ENCODE measurements at places on chromosomes 12 and 14. TPM values are rescaled to one million over a fixed set of nuclear protein-coding genes. Genes with fewer than 3 reads are reported as not detected.
A peak's percentile ranks its signal among the peaks of the same experiment; 100 is the strongest.

DNA sequence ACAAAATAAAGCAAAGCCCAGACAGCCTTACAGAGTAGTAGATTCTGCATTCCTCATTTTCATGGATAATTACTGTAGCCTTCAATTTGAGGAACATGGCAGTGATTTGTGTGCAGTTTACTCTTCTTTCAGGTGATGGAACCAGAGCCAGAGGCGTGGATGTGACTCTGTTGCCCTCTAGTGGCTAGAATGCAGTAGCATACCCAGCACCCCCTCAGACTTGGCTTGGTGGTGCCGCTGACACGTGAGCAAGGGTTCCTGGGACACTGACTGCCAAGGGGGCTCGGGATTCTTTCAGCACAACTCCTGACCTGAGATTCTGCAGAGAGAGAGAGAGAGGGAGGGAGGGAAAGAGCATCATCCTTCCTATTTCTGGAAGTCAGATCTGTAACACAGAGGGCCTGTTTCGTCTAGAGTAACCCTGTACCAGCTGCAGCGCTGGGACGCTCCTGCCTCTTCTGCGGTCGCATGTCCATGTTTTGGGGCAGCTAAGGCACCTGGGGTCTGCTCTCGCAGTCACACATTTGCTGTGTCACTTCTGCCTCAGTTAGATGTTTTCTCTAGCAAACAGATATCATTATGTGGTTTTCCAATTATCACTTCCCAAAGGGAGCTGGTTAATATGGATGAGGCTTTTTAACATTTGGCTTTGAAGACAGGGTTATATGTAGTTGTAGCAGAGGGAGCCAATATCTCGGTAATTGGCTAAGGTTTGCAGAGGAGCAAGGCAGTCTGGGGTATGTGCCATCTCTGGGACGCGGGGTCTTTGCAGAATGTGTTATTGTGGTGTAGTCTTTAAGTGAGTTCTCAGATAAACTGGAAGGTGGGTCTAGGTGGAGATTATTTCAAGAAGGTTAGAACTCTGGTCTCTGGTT lies 428.1 kb downstream of the NRXN3 start:
- DNase-seq, result peak; percentile 36

DNA sequence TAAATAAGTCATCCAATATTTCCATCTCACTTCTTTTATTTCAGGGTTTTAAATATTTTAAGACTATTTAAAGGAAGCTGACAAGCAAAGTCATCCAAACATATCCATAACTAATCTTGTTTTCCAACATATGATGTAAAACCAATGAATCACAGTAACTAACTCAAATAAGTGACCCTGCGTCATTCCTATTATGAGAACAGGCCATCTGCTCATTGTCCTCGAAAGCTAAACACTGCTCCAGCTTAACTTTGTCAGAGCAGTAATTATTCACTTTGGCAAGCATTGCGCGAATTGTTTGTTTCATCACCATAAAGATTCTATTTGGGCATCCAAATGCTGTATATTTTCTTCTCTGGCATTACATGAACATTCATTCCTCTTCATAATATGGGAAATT lies 99.1 kb downstream of the CAPZA3 start:
- no peak for DNase-seq

The ADAMTS20 gene
- 0.05 TPM for polyA plus RNA-seq

The DBX2 gene
- 0.21 TPM for polyA plus RNA-seq

The HOXC9 gene
- polyA plus RNA-seq, result not detected

- peak; percentile 54 for DNase-seq
Measured at GRCh38 chr12:78696267-78696666, 168.3 kb upstream of the SYT1 start.

GRCh38 chr14:91113829-91114078 lies at the start of gene DGLUCY:
Gene DGLUCY (plus strand): TSS chr14:91114073. CDS start chr14:91160295, 46,222 bp downstream.
- DNase-seq, result peak; percentile 86

GRCh38 chr12:116495260-116495659 lies 63.9 kb upstream of the MAP1LC3B2 start:
- DNase-seq, result no peak

- peak; percentile 86 for DNase-seq
Measured at GRCh38 chr12:76878899-76879709, at the start of gene CSRP2. Gene CSRP2 (minus strand): TSS chr12:76879019. CDS start chr12:76866260, 12,759 bp downstream.

- no peak for DNase-seq
Measured at GRCh38 chr12:452667-453210, 7.0 kb upstream of the B4GALNT3 start.

The TAC3 gene
- polyA plus RNA-seq, result 0.94 TPM

DNA sequence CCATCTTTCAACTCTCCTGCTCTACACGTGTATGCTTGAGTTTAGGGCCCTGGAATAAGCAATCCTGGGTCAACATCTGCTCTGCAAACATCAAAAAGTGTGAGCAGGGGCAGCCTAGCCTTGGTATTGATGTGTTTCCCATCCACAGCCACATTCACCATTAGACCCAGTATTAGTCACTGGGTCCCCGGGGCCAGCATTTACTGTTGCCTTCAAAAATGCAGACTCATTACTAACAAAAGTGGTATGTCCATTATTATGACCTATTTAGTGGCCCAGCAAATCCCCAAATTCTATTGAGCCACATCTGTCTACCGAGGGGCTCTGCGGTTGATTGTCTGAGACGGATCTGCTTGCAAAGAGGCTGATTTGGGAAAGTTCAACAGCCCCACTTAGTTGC lies 661.8 kb downstream of the DIO2 start:
- DNase-seq, result no peak

DNA sequence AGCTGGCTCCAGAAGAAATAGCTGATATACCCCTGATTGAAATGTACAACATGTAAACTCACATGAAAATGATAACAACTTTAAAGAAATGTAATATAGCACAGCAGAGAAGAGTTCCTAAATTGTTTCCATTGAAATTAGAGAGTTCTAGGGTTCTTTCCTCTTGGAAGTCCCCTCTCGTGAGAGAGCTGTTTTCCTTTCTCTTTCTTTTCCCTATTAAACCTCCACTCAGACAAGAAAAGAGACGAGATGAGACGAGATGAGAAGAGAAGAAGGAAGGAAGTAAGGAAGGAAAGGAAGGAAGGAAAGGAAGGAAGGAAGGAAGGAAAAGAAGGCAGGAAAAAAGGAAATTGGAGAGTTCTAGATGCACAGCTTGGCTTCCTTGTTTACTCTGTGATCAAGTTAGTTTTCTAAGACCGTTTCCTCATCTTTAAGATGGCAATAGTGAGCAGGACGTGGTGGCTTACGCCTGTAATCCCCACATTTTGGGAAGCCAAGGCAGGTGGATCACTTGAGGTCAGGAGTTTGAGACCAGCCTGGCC lies 11.9 kb downstream of the DRAM1 start:
- no peak for DNase-seq

The GPRC5A gene
- 8.5 TPM for polyA plus RNA-seq

The FAM90A1 gene
- polyA plus RNA-seq, result 0.37 TPM

- DNase-seq, result no peak
Measured at GRCh38 chr12:68118096-68118755, 41.3 kb downstream of the IFNG start.

GRCh38 chr12:104752016-104752415 lies 206.1 kb downstream of the SLC41A2 start:
- DNase-seq, result no peak

The SLC4A8 gene
- polyA plus RNA-seq, result 1.0 TPM

DNA sequence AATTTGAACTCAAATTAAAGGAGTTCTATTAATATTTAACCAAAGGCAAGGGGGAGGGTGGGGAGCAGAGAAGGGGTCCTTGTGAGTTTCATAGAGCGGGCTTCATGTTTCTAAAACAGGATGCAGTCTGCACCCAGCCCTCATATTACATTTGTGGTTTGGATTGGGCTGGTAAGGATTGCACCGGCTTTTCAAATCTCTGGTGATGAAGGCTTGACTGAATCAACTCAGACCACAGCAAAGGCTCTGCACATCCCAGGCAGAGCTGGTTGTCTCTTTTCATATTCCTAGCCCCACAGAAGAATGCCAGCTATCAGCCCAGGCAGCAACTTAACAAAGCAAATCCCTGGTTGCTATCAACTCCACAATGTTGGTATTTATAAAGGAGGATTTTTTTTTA lies 1221.4 kb downstream of the VRK1 start:
- no peak for DNase-seq

The HSPB8 gene
- polyA plus RNA-seq, result 254 TPM

The CLECL1 gene
- not detected for polyA plus RNA-seq

The ENTPD5 gene
- polyA plus RNA-seq, result 20.0 TPM

DNA sequence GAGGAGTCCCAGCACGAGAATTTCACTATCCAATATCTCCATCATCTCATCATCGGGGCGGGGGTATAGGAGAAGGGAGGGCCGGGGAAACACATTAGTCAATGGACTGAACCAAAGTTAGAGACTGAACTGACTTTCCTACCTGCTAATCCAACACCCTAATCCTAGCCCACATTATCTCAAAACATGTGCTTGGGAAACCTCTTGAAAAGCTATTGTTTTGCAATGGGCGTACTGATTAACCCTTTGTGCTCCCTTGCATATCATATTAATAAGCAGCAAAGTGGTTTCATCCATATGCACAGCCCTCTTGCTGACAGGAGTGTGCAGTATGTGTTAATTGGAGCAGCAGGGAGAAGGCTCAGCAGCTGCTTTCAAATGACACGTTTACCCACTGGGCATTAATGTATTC lies 125.7 kb upstream of the GRIP1 start:
- DNase-seq, result no peak

DNA sequence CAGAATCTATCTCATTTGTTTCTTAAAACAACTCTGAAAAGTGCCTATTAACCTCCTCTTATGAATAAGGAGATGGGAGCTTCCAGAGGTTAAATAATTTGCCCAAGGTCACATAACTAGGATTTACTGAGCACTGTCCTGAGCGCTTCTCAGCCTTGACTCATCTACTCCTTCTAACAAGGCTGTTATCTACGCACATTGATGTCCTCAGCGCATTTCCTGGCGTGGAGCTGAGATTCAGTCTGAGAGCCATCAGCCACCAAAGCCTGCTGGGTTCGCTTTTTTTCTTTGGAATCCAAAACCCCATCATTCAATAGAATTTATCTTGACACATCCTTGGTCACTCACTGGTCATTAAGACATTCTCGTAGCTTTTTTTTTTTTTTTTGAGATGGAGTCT lies 29.3 kb downstream of the AK7 start:
- no peak for DNase-seq

- no peak for DNase-seq
Measured at GRCh38 chr12:104596134-104596799, 139.5 kb downstream of the CHST11 start.

DNA sequence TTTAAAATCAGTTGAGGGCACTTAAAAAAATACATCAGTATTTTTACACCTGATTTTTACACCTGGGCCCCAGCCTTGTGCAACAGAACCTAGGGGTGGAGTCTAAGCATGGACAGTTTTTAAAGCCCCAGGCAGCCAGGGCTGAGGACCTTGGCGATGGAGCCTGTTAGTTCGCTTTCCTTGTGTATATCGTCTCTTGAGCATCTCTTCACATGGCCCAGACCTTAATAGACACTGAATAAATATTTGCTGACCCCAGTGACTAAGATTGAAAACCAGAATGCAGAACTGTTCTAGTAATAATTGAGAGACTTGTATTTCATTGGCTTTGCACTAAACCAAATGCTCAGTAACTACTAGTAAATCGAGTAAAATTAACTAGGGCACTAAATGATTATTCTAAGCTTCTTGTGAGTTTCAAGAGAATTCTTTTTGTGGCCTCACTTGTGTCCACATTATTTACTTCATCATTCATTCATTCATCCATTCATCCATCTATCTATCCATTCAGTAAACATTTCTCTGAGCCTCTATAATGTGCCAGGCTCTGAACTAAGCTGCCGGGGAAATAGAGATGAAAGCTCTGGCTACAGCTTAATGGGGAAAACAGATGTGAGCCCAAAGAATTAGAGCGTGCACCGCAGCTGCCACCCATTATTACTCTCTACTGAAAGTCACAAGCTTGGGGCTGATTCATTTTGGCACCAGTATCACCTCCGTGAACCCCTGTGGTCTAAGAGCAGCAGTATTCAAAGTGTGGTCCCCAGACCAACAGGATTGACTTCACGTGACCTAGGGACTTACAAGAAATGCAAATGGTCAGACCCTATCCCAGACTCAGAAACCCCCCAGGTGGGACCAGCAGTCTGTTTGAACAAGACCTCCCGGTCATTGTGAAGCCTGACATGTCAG lies 30.7 kb upstream of the BCL7A start:
- no peak for DNase-seq

The TMTC2 gene
- 12.8 TPM for polyA plus RNA-seq

DNA sequence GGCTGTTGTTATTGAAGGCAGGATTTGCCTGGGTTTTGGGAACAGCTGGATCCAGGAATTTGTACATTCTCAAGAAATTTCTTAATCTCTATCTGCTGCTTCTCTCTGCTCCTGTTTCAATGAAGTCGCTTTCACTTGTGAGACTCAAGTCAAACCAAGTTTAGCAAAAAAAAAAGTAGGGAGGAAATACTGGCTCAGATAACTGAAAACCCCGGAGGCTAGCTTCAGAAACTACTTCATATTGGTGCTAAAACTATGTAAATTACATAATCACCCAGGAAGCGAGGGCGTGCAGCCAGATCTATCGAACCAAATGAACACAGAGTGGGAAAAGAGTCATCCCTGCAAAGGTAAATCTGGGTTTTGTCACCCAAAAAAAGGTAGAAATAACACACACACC lies 68.3 kb upstream of the FICD start:
- no peak for DNase-seq

- peak; percentile 72 for DNase-seq
Measured at GRCh38 chr14:68506021-68506644, 286.7 kb downstream of the ZFP36L1 start.

DNA sequence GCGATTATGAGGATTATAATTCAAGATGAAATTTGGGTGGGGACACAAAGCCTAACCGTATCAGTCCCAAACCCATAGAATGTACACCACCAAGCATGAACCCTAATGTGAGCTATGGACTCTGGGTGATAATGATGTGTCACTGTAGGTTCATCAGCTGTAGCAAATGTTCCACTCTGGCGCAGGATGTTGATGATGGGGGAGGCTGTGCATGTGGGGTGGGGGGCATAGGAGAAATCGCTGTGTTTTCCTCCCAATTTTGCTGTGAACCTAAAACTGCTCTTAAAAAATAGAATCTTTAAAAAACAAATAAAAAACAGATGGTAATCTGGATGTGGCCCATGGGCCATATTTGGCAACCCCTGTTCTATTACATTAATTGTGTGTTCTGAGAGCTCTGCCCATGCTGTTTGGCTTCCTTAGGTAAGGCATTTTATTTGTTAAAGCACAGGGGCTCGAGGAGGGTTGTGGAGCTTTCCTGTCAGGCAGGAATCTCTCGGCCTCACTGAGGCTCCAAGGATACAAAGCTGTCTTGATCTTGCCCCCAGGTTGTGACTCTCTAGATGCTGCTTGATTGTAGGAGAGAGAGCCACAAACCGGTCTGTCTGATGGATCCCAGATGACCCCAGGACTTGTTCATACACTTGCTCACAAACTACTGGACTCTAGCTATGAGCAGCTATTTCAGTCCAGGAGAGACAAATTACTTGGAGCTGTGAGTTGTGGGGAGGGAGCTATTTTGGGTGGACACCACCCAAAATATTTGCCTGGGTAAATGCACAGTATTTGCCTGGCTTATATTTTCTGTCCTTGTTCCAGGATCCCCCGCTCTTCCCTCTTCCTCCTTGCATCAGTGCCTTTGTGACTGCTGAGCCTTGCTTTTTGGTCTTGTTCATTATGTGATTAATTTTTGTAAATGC lies 340.2 kb downstream of the MED13L start:
- DNase-seq, result peak; percentile 19

All from muscle of arm (tissue), 14 donors.